ENCODE measurements at places on chromosomes 2 and 18.

GRCh38 chr2:86003967-86004366, 101.7 kb downstream of the POLR1A start:
- DNase-seq, result no peak

DNA sequence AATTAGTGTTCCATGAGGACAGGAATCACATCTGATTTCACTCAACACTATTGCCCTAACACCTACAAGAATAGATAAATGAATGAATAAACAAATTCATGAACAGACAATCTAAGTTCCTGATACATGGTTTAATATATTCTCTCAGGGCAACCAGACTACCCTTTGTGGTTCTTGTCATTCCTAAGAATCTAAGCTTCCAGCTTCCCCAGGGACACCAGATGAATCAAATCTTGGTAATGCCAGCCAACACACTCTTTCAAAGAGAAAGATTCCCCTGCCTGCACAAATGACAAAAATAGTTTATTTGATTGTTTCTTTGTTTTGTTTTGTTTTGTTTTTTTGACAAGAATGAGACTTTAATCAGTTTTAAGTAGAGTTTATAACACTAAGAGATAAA, 237.5 kb upstream of the CHAC2 start:
- DNase-seq, result no peak

DNA sequence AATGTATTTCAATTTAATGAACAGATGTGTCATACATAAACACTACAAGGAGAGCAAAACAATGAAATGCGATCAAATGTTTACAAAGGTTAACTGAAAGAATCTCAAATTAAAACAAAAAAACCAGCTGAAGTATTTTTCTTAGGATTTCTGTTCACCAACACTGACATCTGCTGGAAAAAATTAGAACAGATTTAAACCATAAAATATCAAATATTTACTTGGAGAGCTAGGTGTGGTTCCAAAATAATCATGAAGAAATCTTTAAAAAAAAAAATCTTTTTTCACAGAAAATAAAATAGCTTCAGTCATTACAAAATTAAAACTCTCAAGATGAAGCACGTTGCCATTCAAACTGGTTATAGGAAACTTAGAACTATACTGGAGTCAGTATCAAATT, 13.8 kb downstream of the MMADHC start:
- DNase-seq, result no peak

DNA sequence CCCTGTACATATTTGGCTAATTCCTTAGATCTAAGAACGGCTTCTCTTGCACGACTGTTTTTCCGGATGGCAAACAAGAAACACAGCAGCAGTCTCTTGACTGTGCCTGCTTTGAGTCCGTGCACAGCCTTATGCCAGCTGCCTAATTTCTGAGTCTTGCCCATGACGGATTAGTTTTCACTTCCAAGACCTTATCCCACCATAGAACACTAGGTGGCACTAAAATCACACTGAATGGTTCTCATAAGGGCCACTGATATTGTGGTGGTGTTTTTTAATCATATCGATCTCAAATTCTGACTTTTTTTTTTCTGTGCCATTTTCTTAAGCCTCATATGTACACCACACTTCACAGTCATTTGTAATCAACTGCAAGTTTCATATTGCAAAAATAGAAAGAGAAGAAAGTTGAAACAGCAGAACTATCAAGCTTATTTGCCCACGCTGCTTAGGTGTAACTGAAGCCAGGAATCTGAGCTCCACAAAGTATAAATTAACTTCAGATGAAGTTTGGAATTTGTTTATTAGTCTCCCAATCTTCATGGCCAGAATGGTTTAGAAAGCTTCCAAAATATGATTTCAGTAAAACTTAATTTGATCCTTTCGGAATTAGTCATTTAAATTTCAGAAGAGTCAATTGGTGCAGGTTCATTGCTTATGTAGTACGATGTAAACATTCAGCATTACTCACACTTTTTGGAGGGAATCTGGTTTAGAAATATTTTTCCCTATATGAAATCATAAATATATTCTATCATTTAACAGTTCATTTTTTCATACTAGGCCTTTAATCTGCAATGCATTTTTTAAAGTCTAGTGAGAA, 45.5 kb upstream of the SCN7A start:
- peak; percentile 76 for DNase-seq

- DNase-seq, result no peak
These were observed 77.6 kb upstream of the ALPP start for GRCh38 chr2:232300894-232301387.

DNA sequence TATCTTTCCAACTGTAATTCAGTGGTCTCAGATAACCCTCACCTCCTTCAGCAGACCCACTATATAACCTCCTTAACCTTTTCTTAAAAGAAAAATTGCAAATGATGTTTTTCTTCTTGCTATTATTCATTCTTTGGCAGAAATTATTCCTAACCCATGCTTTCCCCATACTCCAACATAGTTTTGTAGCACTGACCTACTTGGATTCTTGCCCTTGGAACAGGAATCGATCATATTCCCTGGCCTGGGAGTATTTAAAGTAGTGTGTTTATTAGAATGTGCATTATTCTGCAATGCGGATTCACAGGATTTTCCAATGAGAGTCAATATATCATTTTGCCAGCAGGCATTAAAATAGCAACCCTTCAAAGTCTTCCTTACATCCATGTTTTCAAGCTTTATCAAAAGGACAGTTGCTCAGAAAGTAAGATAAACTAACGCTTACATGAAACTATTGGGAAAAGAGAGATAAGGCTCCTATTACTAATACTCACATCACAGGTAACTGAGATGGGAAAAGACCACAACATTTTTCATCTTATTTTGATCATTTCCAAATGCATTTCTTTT, 37.4 kb downstream of the CHN1 start:
- DNase-seq, result no peak

DNA sequence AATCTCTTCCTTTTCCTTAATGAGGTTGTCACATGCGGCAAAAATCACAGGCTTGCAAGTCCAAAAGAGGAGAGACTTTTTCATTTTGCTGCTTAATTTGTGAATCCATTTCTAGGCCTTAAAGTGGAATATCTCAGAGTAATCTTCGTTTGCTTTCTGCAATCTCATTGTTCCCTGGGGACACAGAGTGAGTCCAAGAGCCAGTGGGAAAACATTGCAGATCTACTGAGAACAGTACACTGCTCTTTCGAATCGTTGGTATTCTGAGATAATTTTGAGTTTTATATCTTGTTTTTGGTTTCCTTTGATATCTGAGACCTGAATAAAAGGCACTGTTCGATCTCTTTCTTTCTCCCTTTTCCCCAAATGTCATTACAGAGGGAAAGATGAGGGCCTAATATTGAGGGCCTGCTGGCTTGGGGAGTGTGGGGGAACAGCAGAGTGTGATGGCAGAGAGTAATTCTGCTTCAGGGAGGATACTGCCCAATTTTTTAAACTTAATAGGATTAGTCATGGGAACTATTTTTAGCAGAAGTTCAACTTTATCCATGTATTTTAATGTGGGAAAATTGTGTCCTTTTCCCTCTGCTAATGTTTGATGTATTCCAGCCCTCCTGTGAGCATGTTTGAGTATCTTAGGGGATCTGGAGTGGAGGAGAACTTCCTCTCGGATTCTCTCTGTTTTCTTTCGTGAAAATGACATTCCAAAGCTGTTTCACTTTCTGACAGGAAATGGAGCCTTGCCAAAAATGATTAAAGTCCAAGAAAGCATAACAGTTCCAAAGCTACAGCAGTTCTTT, 418.2 kb upstream of the ZEB2 start:
- DNase-seq, result peak; percentile 43

DNA sequence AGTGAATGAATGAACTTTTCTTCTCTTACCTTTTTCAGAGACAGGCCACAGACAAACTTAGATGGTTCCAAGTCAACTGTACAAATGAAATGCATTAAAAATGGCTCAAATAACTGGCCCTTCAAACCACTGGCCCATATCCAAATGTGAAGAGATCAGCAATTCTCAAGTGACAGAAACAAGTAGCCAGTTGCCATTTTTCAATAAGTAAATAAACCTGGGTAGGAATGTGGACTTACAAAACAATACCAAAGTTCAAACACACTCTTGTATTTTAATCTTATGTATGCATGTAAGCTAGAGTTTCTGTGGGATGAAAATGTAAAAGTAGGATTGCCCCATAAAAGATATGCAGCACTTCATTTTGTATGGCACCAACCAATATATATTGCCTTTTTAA, 129.2 kb downstream of the MEP1B start:
- DNase-seq, result no peak

GRCh38 chr18:58787536-58788149, 77.0 kb upstream of the ZNF532 start:
- peak; percentile 55 for DNase-seq

- no peak for DNase-seq
These were observed 7.3 kb upstream of the SLC39A10 start for GRCh38 chr2:195649629-195650190.

DNA sequence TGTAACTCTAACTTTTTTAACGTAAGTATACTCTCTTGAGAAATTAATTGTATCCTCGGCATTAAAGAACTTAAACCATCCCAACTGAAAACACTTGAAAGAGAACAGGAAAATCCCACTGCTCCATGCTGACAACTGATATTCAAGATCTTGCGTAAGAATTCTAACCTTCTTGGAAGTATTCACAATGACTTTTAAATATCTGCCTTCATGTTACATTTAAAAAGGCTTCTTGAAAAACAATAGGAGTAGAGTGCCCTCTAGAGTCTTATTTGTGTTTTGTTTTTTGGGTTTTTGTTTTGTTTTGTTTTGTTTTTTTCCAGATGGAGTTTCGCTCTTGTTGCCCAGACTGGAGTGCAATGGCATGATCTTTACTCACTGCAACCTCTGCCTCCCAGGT, 65.4 kb upstream of the DNAJC10 start:
- peak; percentile 49 for DNase-seq

Data from cardiac muscle cell (in vitro differentiated cells and primary cell).